ENCODE measurements at places on chromosomes 2 and 18.

- DNase-seq, result no peak
Measured at GRCh38 chr2:9653485-9654271, 22.9 kb upstream of the YWHAQ start.

- no peak for DNase-seq
Measured at GRCh38 chr18:75339936-75340605, 87.4 kb downstream of the SMIM21 start.

- DNase-seq, result no peak
Measured at GRCh38 chr2:120884472-120885290, 149.0 kb downstream of the GLI2 start.

- DNase-seq, result no peak
Measured at GRCh38 chr2:66790651-66791181, 355.8 kb downstream of the MEIS1 start.

GRCh38 chr2:86243950-86244733, 44.9 kb downstream of the MRPL35 start:
- no peak for DNase-seq

- DNase-seq, result no peak
Measured at GRCh38 chr2:15273452-15273851, 287.7 kb downstream of the NBAS start.

DNA sequence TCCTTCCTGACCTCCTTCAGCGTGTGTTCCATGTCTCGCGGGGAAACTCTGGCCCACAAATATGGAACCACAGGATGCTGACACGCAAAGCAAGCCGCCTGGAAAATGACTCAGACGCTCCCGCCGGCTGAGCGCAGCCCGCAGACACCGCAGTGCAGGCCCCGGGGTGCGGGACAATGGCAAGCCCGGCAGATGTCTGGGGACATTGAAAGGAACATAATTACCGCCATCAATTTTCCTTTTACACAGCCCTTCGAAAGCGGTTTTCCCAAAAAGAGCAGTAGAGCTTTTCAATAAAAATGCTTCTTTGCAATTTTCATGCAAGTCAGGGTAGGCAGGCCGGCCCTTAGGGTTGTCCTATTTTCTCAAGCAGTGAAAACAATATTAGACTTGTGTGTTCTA, 159.2 kb upstream of the SH3BP4 start:
- no peak for DNase-seq

GRCh38 chr18:61838521-61838920, 54.3 kb downstream of the RNF152 start:
- DNase-seq, result no peak

DNA sequence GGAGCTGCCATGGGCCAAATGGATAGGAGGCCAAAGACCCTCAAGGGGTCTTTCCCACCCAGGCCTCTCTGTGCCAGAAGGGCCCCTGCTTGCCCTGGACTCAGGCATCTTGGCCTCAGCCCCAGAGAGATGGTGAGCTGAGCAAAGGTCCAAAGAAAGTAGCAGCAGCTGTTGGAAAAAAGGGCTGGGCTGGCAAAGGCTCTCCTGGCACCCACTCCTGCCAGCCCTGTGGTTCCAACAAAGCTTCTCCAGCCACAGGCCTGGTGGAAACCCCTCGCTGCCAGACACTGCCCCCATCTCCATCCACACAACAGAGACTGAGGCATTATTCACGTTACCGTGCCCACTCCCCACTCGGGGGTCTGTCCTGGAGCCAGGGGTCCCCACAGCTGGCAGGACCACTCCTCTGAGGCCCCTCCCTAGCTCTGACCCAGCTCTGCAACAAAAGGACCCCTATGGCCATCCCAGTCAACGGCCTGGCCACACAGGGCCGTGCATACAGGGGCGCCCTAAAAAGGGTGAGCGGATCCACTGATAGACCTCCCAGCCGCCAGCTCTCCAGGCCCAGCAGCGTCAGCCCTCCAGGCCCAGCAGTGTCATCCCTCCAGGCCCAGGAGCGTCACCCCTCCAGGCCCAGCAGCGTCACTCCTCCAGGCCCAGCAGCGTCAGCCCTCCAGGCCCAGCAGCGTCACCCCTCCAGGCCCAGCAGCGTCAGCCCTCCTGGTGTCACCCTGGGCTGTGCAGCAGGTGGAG, 10.1 kb downstream of the BIN1 start:
- no peak for DNase-seq

DNA sequence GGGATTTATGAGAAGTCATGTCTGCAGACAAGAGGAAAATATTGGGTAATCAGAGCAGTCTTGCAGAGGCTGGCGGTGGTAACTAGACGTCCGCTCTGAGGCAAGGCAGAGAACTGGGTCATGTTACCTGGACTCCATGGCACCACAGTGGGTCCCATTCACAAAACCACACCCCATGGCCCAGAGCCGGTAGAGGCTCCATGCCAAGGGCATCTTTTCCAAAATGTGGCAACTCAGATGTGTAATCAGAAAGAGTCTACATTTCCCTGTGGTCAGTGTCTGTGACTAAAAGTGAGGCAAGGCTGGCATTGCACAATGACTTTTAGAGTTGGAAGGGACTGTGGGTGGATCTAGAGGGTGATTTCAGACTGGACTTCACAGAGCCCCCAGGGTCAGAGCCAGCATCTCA, 113.1 kb downstream of the MREG start:
- no peak for DNase-seq

DNA sequence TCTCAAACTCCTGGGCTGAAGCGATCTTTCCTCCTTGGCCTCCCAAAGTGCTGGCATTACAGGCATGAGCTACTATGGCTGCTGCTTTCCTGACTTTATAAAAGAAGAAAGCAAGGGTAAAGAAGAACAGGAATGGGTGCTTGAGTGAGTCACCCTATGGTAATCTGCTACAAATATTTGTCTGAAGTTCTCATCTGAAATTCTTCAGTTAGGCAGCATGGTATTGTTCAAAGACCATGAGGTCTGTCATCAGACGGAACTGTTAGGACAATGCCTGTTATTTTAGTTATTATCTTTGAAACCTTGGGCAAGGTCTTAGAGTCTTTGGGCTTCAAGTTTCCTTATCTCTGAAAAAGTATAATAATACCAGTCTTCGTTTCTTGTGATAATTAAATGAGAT, 695.8 kb downstream of the RNF144A start:
- no peak for DNase-seq

DNA sequence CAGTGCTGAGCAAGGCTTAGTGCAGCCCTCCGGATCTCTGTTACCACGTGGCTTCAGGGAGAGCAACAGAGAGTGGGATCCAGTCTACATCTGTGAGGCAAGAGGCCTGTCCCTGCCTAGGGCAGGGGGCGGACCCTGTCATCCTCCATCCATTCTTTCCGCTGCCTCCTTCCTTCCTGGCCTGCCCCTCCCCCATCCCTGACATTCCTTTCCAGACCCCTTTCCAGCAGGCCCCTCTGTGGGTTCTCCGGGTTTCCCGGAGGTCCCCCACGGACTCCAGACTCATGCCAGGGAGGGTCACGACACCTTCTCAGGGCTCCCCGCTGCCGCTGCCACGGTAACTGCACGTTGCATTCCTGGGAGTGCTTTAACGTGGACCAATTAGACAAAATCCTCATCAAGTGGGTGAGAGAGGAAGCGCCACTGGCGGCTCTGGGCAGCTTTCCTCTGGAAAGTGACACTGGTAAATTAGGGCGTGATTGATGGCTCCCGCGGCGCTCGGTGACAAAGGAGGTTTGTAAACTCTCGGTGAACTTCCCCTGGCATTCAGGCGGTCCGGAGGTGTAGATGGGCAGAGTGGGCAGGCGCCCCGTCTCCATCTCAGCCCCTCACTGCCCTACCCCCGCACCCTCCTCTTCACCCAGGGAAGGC, 11.4 kb downstream of the ATOH8 start:
- DNase-seq, result no peak

DNA sequence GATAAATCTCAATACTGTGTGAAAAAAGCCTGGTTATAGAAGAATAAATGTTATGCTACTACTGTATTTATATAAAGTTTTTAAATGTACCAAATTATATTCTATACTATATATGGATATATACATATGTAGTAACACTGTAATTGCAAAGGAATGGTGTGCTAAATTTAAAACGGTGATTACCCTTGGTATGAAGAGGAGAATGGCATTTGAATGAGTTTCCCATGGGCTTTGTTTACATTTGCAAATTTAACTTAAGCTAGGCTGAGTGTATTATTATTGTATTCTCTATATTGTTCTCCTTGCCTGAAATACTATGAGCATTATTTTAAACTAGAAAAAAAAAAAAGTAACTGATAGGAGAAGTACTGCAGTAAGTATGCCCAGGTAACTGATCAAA, 4.7 kb upstream of the SP3 start:
- no peak for DNase-seq

GRCh38 chr2:142791335-142791734, 86.1 kb upstream of the KYNU start:
- no peak for DNase-seq

GRCh38 chr18:6865251-6865650, 135.7 kb downstream of the ARHGAP28 start:
- no peak for DNase-seq

DNA sequence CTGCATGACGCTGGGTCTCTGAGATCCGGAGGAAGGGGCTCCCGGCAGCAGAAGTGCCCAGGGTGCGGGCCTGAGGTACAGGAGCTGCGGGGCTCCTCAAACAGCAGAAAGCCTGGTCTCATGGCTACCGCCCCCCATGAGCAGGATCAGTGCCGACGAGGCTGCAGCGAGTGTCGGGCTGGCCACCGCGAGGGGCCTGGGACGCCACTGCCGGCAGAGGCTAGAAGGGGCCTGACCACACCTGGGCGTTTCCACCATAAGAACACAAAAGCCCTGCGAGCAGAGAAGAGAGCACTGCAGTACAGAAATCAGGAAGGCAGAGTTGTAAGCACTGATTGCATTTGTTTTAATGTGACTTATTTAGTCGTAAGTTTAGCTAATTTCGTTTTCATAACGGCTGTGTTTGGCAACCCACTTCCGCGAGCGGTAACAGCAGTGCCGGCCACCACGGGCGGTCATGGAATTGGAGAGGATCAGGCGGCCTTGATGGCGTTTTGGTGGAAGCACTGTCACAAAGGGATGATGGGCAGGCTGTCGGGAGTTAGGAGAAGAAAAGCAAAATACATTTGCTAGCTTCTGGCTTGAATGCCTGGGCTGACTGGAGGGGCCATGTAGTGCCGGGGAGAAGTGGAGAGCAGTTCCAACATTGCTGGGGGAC, 117.4 kb downstream of the HDAC4 start:
- DNase-seq, result no peak

DNA sequence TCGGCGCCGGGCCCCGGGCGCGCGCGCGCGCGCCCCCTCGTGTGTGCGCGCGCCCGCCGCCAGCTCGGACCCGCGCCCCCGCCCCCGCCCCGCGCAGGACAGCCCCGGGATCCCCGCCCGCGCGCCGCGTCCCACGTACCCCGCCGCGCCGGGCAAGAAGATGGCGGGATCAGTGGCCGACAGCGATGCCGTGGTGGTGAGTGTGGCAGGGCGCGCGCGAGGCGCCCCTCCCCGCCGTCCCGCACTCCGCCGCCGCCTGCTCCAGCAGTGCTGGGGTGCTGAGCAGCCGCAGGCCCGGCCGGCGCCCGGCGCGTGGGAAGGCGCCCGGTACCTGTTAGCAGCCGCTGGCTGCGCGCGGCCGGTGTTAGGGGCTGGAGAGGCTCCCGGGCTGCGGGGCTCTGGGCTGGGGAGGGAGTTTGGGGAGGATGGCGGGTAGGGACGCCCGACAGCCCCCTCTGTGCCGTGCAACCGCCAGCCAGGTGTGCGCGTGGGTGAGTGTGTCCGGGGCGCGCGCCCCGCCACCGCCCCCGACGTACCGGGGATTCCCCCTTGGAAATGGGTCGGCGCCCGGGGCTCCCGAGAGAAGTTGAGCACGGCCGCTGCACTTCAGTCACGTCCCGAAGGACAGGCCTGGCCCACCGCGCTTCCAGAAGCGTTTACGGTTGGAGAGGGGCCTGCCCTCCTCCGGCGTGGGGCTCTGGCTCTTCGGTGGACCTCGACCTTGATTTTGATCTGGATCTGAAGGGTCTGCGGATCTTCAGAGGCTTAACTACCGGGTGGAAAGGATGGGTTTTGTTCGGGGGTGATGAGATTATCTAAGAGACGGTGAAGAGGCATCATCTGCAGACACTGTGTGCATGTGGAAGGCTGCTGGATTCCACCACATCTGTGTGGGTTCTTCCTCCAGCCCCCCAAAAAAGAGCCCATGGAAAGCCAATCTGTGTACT, 697 bp downstream of the LGALSL start:
- DNase-seq, result peak; percentile 47

DNA sequence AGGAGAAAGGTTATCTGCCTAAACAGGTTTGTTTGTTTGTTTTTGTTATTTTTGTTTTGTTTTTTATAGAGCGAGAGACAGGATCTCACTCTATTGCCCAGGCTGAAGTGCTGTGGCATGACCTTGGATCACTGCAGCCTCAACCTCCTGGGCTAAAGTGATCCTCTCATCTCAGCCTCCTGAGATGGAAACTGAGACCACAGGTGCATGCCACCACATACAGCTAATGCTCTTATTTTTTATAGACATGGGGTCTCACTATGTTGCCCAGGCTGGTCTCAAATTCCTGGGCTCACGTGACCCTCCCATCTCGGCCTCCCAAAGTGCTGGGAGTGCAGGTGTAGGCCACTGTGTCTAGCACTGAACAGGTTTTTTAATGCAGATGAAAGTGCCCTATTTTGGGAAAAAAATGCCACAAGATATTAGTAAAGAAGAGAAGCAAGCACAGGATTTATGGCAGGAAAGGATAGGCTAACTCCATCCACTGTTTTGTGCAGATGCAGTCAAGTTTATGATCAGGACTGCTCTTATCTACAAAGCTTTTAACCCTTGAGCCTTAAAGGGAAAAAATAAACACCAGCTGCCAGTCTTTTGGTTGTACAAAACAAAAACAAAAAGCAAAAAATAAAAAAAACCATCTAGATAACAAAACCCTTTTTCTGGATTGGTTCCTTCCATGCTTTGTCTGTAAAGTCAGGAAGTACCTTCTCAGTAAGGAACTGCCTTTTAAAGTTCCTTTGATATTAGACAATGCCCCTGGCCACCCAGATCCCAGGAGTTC, 29.4 kb downstream of the MAP4K3 start:
- no peak for DNase-seq

DNA sequence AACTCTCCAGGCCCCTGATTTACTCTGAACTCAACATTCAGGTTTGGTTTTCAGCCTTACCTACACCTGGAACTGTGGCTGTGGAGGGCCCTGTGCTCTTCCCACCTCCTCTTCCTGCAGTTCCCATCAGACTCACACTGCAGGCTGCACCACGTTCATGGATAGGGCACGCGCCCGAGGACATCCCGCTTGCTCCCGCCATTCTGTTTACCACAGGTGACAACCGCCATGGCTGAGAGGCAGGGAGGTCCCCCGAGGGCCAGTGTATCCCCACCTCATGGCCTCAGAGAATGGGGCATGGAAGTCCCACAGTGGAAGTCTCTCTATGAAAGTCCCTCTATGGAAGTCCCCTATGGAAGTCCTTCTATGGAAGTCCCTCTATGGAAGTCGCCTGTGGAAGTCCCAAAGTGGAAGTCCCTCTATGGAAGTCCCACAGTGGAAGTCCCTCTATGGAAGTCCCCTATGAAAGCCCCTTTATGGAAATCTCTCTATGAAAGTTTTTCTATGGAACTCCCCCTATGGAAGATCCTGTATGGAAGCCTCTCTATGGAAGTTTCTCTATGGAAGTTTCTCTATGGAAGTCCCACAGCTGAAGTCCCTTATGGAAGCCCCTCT, 358.4 kb upstream of the SALL3 start:
- DNase-seq, result no peak

GRCh38 chr2:121052521-121052920, 232.5 kb downstream of the TFCP2L1 start:
- DNase-seq, result no peak

- DNase-seq, result no peak
Measured at GRCh38 chr2:109162999-109163398, 34.0 kb downstream of the SH3RF3 start.

All from activated T-cell treated with anti-CD3 and anti-CD28 coated beads for 48 hours (primary cell).